ENCODE measurements at places on chromosomes 6 and 20.
A peak's percentile ranks its signal among the peaks of the same experiment; 100 is the strongest.

GRCh38 chr6:144263786-144264185, 21.3 kb upstream of the UTRN start:
- DNase-seq: no peak

DNA sequence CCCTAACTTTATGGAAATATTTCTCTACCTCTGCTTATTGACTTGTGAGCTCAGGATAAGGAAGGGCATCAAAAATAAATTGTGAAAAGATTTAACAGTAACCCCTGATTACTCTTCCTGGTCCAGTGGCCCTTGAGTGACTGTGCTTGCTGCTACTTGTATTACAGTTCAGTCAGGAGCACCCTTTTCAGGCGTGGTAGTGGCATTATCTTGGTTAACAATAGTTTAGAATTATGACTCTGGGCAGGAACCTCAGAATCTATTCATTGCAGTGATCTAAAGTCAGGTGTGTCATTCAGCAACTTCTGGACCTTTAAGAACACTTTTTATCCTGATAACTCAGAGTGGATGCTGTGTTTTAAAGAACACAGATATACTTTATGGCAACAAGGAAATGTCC, 43.4 kb downstream of the FAM135A start:
- DNase-seq: no peak

- DNase-seq: no peak
These were observed 265.1 kb upstream of the CDYL start for GRCh38 chr6:4510906-4511640.

- no peak for DNase-seq
These were observed 4.5 kb downstream of the SUN5 start for GRCh38 chr20:32999603-33000250.

DNA sequence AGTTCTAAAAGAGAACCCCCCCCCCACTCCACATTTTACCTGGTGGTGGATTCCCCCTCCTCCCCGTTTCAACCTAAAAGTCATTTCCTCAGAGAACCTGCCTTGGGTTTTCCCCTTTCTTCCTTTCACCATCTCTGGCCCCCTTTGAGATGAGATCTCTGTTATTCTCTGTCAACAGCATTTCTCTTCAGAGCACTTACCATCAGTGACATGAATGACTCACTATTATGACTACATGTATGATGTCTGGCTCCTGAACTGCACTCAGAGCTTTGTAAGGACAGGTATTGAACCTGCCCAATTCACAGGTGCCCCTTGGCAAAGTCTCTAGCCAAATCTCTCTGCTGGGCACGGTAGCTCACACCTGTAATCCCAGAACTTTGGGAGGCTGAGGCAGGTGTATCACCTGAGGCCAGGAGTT, 61.4 kb upstream of the JARID2 start:
- DNase-seq: peak; percentile 40

GRCh38 chr6:156269751-156270369, 507.3 kb upstream of the ARID1B start:
- DNase-seq: no peak

GRCh38 chr6:164051427-164051826, 636.9 kb downstream of the QKI start:
- no peak for DNase-seq

- DNase-seq: no peak
These were observed 101.9 kb downstream of the MTHFD1L start for GRCh38 chr6:150967381-150967780.

GRCh38 chr20:62885896-62886708, 24.5 kb upstream of the TCFL5 start:
- no peak for DNase-seq

- no peak for DNase-seq
These were observed at the start of gene ZNF311 for GRCh38 chr6:29005183-29005885. TSS of gene ZNF311 (minus strand) at chr6:29005315. CDS start at chr6:29003954, 1,361 bp downstream.

GRCh38 chr6:70176842-70177550, 125.9 kb downstream of the COL9A1 start:
- DNase-seq: no peak

DNA sequence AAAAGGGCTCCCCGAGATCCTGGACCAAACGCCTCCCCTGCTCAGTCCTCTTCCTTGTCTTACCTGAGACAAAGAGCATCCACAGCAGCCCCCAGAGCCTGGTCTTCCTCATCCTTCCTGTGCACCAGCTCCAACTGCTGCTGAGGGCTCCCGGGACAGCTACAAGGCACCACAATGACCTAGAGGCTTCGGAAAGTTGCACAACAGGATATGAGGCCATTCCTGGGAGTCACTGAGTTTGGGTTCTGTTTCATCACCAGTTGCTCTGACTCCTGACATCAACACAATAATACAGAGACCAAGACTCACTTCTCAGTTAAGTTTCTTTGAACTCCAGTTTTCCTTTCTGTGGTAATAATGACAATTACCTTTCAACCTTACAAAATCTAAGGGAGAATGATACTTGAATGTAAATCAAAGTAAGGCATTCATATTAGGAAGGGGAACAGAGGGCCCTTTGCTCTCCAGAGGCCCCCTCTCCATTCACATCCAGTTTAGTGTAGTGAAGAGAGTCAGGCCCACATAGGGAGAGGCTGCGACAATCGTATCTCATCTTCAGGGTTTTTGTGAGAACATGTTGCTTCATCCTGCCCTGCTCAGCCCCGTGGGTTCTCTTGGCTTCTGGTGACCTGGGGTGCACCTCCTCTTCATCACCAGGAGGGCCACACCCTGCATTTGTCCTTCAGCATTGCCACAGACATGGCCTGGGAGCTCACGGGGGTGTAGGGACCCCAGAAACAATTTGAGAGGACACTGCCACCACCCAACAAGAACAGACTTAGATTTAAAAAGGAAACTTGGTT, at the start of gene TREM1:
TREM1 (minus strand) TSS at position 139 of the 803 bp plus-strand sequence; CDS start at position 112, 27 bp downstream.
- DNase-seq: no peak

DNA sequence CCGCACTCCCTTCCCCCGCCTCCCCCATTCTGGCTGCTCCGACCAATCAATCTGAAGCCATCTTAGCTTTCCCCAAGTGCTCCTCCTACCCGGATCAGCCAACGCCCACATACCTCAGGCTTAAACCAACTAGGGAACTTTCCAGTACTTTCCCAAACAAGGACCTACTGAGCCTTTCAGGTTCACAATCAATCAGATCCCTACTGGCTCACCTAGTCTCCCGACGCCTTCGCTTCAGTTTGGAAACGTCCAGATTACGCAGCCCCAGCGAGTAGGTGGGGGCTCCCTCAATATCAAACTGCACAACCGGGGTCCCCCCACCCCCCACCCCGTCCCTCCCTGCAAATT, 432 bp downstream of the HSPA1L start:
- peak; percentile 66 for DNase-seq

- DNase-seq: no peak
These were observed 318.7 kb downstream of the DOK5 start for GRCh38 chr20:54794110-54794509.

GRCh38 chr6:66189915-66190314, 482.9 kb upstream of the EYS start:
- no peak for DNase-seq

GRCh38 chr6:31397901-31398525, 5.4 kb upstream of the MICA start:
- DNase-seq: no peak

DNA sequence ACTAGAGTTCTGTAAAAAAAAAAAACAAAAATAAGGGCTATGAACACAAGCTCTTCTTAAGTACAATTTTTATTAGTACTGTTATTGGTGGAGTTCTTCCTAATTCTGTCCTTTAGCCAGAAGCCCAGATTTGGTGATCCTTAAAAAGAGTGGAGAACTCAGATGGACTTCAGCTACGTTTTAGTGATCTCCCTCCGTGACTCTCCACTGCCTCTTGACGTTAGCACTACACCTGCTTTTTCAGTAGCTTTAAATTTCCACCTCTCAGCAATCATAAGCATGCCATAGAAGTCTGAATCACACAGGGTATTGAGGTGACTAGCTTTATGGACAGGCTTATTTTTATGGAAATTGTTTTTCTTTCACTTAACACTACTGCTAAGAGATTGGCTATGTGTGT, 17.7 kb downstream of the DHX35 start:
- no peak for DNase-seq

DNA sequence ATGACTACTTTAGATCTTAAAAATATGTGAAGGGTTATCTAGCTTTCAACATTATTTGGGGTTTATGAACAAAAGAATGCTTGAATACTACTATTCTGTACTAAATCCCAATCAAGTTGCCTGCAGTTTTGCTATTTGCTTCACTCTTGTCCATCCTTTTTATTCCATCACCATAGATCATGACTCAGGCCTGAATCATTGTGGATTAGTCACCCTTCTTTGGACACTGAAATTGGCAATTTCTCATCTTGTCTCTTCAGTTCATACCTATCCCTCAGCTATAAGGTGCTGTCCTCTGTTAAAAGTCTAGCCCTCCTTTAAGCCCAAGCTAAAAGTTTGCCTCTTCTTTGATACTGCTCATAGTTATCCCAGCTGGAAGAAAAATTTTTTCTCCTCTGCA, 199.1 kb downstream of the CENPW start:
- no peak for DNase-seq

DNA sequence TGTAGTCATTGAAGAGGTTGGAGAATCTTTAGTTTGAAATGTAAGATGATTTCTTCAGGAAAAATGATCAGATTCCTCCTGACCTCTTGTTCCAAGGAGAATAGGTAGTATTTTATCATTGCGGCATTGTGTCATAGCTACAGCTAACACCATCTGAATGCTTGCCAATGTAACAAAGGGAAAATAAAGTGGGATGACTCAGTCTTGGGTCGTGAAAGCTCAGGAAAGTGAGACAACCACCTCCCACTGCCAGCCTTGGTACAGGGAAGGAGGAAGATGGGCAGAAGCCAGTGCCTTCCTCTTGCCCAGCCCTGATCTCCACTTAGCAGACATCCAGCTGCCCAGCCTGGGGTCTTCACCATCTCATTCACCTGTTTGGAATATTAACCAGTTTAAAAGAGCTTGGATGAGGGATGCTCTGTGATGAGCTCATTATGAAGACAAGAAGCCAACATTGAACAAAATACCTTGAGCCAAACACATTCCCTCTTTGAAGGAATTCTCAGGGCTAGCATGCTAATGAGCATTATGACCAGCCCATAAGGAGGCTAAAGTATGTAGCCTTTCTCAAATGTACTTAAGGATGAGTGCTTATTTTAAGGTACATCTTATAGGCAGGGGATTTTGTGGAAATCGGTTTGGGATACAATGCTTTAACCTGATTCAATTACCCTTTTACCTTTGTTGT, 40.0 kb upstream of the APCDD1L start:
- no peak for DNase-seq

GRCh38 chr6:62371453-62372210, 85.6 kb upstream of the KHDRBS2 start:
- DNase-seq: no peak

Data from GM06990 (cell line).